ENCODE measurements at places on chromosomes 12 and 14. TPM values are rescaled to one million over a fixed set of nuclear protein-coding genes. Genes with fewer than 3 reads are reported as not detected.

DNA sequence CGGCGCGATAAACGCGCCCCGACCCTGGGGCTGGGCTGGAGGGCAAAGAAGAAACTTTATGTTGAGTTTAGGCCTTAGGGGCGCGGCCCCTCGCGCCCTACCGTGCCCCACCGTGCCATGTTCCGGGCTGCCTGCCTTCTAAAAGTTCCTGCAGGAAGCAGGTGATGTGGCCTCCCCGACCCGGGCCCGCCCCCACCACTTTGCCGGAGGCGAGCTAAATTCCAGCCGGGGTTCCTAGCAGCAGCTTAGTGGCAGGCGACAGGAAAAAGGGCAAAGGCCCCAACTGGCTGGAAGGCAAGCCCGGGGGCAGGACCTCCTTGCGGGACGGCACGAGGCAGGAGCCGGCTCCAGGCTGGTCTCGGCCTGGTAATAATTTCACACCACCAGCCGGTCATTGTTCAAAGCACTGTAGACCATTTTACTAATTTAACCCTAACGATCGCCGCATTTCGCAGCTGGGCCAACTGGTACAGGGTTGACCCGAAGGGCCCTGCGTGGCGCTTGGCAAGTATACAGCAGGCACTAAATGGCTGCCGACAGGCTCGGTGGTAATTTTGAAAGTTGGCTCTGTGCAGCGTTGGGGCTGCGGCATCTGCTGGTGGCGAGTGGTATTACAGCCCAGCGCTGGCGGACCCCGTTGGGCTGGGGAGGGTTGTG lies 895 bp upstream of the CCDC88C start:
- no peak for DNase-seq

GRCh38 chr14:104283197-104284106 lies 145.1 kb downstream of the KIF26A start:
- no peak for DNase-seq

GRCh38 chr12:42589465-42590329 lies at the start of gene PRICKLE1:
PRICKLE1 (minus strand) TSS chr12:42589746; CDS start chr12:42472516, 117,230 bp downstream.
- DNase-seq = no peak

The TMEM63C gene
- 0.50 TPM for polyA plus RNA-seq

The TEP1 gene
- 22.5 TPM for polyA plus RNA-seq

The CAPS2 gene
- polyA plus RNA-seq = 7.6 TPM

- DNase-seq = peak; percentile 64
Measured at GRCh38 chr12:53065975-53066931, 12.9 kb downstream of the SPRYD3 start.

GRCh38 chr12:23197266-23197665 lies 572.3 kb downstream of the ETNK1 start:
- DNase-seq = no peak

DNA sequence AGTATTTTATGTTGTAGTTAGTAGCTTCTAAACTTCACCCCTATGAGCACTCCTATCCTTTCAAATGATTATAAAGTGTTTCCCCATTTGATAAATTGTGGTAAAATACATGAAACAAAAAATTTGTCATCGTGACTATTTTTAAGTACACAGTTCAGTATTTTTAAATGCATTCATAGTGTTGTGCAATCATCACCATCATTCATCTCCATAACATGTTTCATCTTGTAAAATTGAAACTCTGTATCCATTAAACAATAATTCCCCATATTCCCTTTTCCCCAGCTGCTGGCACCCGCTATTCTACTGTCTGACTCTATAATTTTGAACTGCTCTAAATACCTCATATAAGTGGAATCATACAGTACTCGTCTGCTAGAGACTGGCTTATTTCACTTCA lies 52.5 kb downstream of the ATP23 start:
- no peak for DNase-seq

The DPPA3 gene
- not detected for polyA plus RNA-seq

DNA sequence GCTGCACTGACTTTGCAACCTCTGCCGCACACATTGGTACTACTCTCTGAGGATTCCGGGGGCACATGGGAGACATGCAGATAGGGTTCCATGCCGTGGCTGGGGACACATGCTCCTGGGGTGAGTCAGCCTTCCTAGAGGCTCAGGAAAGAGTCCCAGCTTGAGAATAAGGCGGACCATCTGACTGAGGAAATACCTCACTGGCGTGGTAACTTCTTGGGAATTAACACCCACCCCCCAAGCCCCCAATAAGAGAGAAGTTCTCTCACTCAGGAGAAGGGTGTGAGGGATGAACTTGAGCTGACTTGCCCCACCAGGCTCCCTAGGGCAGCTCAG lies 23.2 kb downstream of the PLXNC1 start:
- DNase-seq = no peak

The HOXC10 gene
- 65.8 TPM for polyA plus RNA-seq

DNA sequence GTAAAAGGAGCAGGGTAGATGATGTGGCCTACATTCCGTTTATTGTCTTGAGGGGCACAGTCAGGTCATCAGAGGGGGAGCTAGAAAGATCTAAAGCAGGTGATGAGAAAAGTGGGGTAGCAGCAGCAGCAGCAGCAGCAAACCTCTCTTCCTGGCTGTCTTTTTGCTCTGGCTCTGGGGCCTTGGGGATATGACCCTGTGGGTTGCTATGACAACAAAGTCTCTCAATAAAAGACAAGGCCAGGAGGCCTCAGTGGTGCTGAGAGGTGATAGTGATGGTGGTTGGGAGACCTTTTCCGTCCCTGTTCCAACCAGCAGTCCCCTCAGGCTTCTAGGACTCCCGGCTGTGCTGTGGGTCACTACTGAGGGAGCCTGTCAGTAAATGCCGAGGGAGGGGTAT lies 138.6 kb downstream of the SLC8A3 start:
- DNase-seq = no peak

The NR4A1 gene
- polyA plus RNA-seq = 14.8 TPM

GRCh38 chr12:109567967-109568366 lies 5.3 kb downstream of the MMAB start:
- DNase-seq = no peak

DNA sequence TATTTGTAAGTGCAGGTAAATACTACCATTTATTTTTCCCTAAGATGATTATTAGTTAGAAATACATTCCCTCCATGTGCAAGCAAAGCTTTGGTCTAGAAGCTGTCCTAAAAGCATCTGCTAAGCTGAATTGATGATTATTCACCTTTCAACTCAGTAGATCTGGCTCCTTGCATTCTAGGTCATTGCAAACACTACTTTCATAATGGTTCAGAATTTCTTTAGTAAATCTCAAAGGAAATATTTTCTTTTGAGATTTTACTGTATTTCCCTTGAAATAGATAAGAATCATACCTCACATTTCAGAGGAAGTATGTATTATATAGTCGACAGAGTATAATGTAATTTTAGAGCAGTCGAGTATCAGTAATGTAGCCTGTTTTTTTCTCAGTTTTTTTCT lies 2.4 kb downstream of the ETNK1 start:
- no peak for DNase-seq

The KRT82 gene
- not detected for polyA plus RNA-seq

DNA sequence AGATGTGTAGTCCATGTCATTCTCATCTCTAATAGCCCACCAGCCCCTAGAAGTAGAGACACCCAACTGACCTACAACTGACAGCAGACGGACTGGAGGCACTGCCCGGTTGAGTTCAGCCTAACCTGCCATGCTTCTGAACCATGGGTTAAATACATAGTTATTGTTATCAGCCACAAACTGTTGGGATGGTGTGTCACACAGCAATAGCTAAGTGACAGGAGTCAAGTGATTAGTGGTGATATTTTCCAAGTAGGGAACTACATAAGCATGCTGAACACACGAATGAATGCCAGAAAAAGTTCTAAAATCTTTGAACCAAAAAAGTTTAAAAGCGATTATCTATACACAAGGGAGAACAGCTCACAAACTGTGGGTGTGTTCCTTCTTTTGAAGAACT lies 80.1 kb downstream of the SYNE3 start:
- DNase-seq = no peak

The KLRC4 gene
- polyA plus RNA-seq = 0.06 TPM
